ENCODE measurements at places on chromosomes 2 and 18.

- no peak for DNase-seq
Observed at GRCh38 chr2:201114846-201115245, 1.1 kb upstream of the CFLAR start.

DNA sequence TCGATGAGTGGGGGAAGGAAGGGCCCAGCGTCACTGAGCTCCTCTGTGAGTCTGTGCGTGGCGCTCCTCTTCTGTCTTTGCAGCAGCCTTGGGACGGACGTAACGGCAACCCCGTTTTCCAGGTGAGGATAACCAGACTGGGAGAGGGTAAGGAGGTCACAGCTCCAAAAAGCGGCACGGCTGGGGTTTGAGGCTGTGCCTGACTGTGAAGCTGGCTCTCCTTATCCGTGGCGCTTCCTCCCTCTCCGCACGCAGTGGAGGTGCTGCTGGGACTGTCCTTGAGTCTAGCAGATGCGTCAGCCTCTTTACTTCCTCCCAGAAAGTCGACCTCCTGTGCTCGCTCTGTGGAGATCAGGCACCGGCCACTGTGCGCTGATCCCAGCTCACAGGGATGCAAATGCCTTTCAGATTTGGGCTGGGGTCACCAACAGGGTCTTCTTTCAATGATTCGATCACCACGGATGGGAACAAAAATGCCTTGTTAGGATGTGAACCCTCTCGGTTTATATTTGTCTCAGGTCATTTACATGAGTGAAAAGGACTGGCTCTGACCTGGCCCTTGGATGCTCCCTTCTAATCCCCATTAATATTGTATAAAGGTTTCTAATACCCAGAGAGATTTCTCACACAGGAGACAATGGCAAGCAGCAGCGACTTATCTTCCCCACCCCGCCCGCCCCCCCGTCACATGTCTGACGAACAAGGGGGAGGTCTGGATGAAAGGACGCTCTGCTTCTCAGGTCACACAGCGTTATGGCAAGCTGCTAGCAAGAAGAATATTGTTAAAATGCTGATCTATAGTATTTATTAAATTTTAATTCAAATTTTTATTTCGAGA is 30.1 kb upstream of the E2F6 start:
- no peak for DNase-seq

DNA sequence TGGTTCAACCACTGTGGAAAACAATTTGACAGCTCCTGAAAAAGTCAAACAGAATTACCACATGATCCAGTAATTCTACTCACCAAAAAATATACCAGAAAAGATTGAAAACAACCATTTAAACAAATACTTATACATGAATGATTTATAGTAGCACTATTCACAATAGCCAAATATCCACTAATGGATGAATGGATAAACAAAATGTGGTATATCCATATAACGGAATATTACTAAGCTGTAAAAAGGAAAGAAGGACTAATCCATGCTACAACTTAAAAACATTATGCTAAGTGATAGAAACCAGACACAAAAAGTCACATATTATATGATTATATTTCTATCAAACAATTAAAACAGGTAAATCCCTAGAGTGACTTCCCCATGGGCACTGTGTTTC is 131.5 kb downstream of the SPOPL start:
- DNase-seq: no peak

DNA sequence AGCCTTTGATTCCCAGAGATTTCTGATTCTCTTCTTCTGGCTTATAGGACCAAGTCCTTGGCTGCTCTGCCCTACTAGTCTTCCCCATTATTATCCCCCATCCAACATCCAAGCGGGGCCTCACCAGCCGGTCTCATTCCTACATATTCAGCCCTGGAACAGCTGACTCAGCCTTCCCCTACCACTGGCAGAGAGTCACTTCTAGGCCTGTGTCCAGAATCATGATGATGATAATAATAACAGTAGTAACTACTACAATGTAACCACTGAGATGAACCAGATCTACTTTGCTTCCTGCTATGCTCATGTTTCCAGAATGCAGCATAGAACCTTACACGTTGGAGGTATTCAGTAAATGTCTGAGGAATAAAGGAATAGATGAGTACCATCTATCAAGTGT is 295.2 kb downstream of the SRBD1 start:
- no peak for DNase-seq

DNA sequence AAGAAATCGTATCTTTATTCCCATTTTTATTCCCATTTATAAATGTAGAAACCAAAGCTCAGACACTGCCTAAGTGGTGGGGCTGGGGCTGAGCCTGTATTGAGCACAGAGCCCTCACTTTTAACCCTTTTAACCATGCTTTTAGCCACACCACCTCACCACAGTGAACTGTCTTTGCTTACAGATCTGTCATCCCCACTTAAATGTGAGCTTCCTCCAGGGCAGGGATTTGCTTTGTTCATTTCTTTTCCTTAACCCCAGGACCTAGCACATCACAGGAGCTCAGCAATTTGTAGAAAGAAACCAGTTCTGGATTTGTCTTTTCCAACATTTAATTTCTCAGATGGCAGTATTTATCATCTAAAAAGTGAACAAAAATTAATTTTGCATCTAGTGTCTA is 2.2 kb downstream of the BOD1L2 start:
- no peak for DNase-seq

DNA sequence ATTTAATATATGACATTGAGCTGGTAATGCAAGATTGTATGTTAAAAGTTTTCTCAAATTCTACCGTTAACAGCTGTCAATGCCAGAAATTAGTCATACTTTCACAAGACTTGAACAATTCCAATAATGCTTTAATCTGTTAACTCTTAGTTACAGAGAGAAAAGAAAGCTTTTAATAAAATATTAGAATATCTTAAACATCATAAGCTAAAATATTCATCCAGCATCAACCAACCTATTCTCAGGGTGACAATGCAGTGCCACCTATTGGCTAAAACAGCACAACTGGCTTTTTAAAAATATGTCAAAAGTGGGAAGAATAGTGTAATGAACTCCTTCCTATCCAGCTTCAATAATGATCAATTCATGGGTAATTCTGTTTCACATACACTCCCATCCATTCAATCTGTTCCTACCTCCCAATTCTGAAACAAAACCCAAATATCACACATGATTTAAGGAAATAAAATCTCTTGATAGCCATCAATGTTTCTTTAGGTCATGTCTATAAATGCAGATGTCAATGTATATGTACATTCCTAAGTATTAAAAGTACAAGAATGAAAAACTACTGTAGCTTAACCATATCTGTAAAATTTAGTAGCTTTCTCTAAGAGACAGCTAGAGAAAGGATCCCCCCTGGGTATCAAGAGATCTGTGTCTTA is 79.8 kb upstream of the CCDC141 start:
- DNase-seq: no peak

DNA sequence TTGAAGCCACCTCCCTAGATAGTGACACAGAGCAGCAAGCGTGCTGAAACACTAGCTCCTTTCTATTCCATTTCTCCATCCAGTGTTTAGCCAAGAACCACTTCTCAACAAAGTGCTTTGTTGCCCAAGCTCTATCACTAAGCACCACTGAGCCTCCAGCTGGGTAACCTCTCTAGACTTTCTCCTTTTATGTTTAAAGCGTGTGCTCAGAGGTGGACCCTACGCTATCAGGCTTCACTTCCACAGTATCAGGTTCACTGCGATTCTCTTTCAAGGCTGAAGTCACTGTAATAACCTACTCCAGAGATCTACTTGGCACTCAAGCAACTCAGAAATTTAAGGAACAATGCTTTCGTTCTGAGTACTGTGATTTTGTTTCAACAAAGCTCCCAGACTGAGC is 197.9 kb downstream of the LNPK start:
- no peak for DNase-seq

GRCh38 chr2:47249157-47249900 is 94.2 kb upstream of the STPG4 start:
- DNase-seq: no peak

- DNase-seq: no peak
Observed at GRCh38 chr2:237639052-237639835, 11.9 kb downstream of the LRRFIP1 start.

- no peak for DNase-seq
Observed at GRCh38 chr2:21412944-21413443, 289.2 kb downstream of the TDRD15 start.

DNA sequence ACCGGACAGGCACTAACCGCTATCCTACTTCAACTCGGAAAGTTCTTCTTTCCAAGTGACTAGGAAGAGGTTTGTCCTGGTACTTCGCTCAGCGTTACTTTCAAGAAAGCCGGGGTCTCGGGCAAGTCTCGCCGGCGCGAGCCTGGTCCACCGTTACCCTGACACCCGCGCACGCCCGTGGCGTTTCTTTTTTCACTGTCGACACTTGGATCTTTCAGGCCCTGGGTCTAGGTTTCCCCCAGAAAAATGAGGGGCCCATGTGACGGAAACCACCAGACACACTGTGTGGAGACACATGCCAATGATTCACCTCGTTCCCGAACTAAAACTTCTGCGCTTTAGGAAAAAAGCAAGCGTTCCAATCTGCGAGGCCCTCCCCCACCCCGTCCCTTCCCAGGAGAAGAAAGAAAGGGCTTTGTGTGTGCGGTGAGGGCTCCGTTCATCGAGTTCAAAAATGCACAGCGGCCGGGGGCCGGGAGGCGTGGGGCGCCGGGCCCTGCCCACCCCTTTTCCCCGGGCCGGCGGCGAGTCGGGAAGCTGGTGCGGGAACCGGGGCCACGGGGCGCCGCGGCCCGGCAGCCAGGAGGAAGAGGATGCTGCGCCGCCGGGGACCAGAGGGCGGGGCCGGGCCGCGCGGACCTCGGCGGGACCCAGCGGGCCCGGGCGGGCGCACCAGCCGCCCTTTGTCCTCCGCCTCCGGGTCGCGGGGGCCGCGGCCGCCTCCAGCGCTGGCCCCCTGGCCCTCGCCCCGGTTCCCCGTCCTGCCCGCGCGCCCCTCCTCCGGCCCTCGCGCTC is 2.6 kb downstream of the ZNF521 start:
- DNase-seq: no peak

DNA sequence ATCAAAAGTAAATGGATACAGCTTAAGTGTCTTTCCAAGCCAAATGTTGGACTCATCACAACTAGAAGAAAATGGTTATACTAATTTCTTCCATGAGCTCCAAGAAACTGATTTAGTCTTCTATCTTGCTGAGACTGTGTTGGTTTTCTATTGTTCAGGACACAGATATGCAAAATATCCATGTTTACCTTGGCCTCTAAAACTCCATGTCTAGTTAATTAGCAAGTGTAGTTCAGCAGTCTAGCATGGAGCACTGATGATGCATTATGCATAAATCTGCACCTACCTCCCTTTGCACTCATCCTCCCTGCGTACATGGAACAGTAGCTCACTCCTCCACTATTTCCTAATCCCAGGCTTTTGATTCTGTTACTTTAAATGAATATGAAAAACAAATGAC is 731.4 kb upstream of the CHAC2 start:
- no peak for DNase-seq

DNA sequence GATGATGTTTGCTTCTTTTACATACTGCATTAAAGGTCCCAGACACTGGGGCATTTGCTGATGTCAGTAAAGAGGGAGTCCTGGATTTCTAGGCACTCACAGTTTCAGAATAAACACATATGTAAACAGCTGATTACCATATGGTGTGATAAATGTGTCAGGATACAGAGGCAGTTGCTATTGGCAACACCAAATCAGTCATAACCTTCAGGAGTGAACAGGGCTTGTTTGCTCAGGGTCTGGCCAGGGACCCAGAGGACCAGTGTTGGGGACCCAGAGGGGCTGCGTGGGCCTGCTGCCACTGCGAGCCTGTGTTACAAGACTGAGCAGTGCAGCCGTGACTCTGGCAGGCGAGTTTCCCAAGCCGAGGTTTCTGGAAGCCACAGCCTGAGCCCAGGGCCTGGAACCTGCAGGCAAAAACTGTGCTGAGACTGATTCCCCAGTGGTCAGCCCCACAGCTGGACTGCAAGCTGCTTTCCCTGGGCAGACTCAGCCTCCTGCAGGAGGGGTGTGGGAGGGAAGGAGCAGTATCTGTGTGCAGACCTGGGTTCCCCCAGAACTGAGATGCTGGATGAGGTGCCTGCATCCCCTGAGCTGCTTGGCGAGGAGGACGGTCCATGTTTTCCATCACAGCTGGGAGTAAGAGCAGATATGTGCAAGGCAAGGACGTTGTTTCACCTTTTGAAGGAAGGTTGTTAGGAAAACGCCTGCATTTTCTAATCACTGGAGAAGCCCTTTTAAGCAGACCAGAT is 23.6 kb downstream of the ASAP2 start:
- DNase-seq: no peak

- DNase-seq: no peak
Observed at GRCh38 chr2:230665263-230665691, 47.4 kb upstream of the CAB39 start.

GRCh38 chr2:225466891-225467604 is 67.5 kb downstream of the NYAP2 start:
- no peak for DNase-seq

GRCh38 chr2:123258877-123259539 is 766.1 kb upstream of the CNTNAP5 start:
- DNase-seq: no peak

GRCh38 chr18:14053661-14054060 is 78.6 kb downstream of the ZNF519 start:
- no peak for DNase-seq

DNA sequence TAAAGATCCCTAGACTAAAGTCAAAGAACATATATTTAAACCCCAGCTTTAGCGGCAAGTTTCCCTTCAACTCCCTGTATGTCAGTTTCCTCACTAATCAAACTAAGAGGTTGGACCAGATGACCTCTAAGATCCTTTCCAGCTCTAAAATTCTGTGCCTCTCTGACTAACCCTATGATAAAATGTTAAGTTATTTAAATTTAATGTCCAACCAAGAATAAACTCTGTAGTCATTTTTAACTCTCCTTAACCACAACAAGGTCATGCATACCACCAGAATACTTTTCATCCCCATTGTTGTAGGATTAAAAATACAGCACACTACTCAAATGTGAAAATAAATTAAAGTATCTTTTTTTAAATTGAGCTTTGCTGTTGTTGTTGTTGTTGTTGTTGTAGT is 5.2 kb upstream of the PDE1A start:
- DNase-seq: no peak

DNA sequence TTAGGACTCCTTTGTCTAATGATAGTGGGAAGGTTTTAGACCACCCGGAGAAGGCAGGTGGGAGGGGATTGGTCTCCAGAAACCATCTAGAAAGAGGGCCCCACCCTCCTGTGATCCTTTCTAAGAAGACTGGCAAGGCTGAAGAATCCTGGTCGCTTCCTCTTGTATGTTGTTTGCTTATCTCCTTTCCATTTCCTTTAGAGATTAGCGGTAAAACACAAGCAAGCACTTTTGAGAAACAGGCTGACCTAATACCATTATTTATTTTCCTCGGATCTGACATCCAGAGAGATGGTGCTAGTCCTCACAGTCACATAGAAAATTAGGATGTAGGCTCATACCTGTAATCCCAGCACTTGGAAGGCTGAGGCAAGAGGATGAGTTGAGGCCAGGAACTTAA is 45.2 kb upstream of the SPRED2 start:
- no peak for DNase-seq

GRCh38 chr2:27501042-27501441 is 4.4 kb downstream of the GCKR start:
- no peak for DNase-seq

All from activated CD8-positive, alpha-beta memory T cell treated with anti-CD3 and anti-CD28 coated beads for 48 hours (primary cell).